ENCODE measurements at places on chromosomes 12 and 14.

- no peak for DNase-seq
Measured at GRCh38 chr12:17595111-17595510, 494.9 kb downstream of the RERGL start.

DNA sequence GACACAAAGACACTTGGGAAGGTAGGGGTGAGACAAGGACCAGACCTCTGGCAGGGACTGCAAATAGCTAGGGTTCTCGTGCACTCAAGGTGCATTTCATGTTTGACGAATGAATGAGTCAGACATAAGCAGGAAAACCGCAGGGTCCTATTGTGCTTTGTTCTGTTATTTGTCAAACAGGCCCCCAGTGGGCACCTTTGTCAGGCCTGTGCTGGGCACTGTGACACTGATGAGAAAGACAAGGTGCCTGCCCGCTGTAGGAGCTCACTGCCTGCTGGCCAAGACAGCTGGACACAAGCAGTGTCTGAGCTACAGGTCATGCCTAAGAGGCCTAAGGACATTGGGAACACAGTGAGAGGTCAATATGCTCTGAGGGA is 2.3 kb downstream of the OTUB2 start:
- DNase-seq, result peak; percentile 42

DNA sequence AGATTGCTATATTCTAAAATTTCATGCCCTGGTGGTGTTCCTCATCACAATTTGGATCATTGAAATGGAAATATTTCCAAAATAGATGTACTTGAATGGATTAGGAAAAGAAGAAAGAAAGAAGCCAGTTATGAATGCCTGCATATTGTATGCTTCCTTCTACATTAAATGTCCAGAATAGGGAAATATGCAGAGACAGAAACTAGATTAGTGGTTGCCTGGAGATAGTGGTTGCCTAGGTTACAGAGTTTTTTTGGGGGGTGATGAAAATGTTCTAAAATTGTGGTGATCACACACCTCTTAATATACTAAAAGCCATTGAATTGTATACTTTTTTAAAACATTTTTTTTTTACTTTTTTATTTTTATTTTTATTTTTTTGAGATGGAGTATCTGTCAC is 18.0 kb downstream of the TUBA1A start:
- no peak for DNase-seq

GRCh38 chr14:91869556-91869955 is 2.2 kb upstream of the TC2N start:
- no peak for DNase-seq

GRCh38 chr14:68223631-68224030 is 404.1 kb downstream of the RAD51B start:
- no peak for DNase-seq

DNA sequence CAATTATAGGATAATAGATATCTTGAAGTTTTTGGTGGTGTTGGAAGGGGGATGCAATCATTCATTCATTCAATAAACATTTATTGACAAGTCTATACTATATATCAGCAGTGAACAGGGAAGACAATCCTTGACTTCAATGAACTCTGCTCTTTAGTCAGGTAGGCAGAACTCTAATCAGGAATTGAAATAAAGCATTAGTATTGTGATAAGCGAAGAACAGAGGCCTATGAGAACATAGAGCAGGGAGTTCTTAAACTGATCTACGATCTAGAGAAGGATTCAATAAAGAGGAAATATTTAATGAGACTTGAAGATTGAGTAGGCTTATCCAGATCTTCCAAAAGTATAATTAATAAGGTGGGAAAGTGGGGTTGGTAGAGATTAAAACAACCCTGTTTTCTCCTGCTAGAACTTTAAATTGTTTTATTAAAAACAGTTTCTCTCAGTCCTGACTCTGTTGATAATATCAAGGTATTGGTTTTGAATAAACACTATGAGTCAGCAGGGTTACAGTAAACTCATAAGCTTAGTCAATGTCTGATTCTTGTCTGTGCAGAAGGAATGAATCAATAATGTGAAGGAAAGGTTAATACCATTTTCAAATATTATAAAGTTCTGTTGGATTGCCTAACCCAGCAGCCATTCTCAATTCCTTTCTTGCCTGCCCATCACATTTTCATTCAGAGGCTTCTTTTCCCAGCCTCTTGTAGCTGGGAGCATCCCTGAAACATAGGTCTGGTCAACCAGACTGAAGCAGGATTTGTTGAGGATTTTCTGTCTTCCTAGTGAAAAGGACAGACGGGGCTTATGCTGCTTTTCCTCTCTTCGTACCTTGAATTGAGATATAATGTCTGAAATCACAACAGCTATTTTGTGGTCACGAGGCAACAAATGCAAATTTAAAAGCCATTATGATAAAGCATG is 38.9 kb upstream of the KTN1 start:
- no peak for DNase-seq

DNA sequence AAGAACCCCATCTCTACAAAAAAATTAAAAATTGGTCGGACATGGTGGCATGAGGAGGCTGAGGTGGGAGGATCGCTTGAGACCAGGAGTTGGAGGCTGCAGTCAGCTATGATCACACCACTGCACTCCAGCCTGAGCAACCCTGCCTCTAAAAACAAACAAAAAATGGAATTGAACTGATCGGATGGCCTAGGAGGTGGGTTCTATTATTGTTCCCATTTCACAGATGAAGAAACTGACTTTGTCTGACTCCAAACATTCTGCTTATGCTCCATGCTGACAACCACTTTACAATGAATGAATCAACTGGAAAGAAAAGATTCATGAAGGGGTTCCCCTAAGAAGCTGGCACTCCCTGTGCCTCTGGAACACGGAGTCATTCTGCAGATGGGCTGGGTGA is 47.3 kb downstream of the TRPV4 start:
- DNase-seq, result no peak

- DNase-seq, result no peak
Measured at GRCh38 chr12:23376238-23376637, 573.2 kb downstream of the SOX5 start.

GRCh38 chr12:9957834-9958233 is 13.4 kb upstream of the CLEC12A start:
- DNase-seq, result peak; percentile 45

GRCh38 chr12:10540776-10541205 is 35.1 kb downstream of the EIF2S3B start:
- DNase-seq, result no peak

GRCh38 chr14:94387051-94388026 is 1.1 kb downstream of the SERPINA1 start:
- no peak for DNase-seq

DNA sequence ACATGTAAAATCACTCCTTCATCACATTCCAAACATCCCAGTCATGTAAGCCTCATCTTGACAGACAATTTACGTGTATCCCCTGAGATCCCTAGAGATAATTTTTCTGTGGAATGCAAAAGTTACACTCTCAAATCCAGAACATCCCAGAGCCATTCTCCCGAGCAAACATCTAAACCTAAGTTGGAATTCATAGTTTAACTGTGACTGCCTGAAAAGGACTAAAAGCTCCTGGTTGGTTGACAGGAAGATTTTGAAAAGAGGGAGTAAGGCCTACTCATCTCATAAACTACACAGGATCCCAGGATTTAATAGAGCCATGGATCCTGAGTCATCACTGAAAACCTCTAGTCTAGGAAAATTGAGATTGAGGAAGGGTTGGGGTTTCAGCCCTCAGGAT is 123.6 kb downstream of the SCN8A start:
- DNase-seq, result no peak

- DNase-seq, result no peak
Measured at GRCh38 chr12:77442633-77443032, 377.3 kb upstream of the E2F7 start.

GRCh38 chr12:105030820-105031807 is 45.0 kb downstream of the NOPCHAP1 start:
- no peak for DNase-seq

- DNase-seq, result no peak
Measured at GRCh38 chr14:63501429-63501828, 41.7 kb downstream of the PPP2R5E start.

- DNase-seq, result no peak
Measured at GRCh38 chr14:71437870-71438269, 494.4 kb upstream of the RGS6 start.

DNA sequence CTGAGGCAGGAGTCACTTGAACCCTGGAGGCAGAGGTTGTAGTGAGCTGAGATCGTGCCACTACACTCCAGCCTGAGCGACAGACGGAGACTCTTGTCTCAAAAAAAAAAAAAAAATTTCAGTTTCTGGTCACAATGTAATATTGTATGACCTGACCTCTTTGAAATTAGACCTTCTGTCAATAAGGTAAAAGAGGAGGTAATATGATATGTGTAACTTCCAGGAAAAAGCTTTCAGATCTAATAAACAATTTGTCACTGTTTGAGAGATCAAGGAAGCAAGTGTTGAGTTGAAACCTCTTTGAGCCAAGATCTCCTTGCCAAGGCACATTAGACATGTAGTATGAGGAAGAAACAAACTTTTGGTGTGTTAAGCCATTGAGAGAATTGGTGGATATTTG is 101.7 kb upstream of the ATF7IP start:
- DNase-seq, result no peak
